ENCODE measurements at places on chromosomes 3 and 15.

DNA sequence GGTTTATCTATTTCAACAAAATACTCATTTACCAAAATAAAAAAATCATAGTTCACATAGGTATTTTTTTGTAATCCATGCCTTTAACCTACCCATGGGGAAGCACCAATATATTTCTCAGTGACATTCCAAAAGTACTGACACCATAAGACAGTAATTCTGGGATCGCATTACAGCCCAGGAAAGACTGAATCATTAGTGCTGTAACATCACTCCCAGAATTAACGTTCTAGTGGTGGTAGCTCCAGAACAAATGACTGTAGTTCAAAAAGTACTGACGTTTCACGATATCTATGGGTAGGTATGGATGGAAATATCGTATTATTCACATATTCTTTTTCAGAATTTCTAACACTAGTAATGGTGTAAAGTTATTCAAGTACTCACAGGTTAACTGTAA lies 54.3 kb upstream of the NEK10 start:
- no peak for DNase-seq

GRCh38 chr3:128367221-128367620 lies 99.5 kb downstream of the DNAJB8 start:
- DNase-seq, result no peak

- no peak for DNase-seq
Measured at GRCh38 chr15:65804252-65804931, 12.3 kb upstream of the DENND4A start.

- DNase-seq, result no peak
Measured at GRCh38 chr15:59178151-59178695, 28.4 kb upstream of the LDHAL6B start.

GRCh38 chr3:82353306-82354171 lies 592.1 kb upstream of the GBE1 start:
- no peak for DNase-seq

DNA sequence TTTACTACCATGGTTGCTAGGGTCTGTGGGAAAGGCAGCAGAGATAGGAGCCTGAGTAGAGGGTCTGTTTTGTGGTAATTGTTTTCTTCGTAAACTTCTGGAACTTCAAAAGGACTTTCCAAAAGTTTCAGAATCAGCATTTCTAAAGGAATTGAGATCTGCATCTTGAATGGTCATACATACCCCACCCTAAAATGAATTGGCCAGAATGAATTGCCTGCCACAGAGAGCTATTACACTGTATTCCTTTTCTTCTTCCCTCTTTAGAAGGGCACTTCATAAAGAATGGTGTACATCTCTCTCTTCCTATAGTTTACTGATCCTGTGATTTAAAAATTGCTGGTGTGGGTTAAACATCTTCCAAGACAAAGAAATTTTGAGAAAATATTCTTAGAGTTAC lies 525.7 kb downstream of the NLGN1 start:
- no peak for DNase-seq

- DNase-seq, result no peak
Measured at GRCh38 chr3:81199587-81199986, 561.9 kb downstream of the GBE1 start.

- no peak for DNase-seq
Measured at GRCh38 chr3:126124148-126124868, 40.4 kb upstream of the SLC41A3 start.

DNA sequence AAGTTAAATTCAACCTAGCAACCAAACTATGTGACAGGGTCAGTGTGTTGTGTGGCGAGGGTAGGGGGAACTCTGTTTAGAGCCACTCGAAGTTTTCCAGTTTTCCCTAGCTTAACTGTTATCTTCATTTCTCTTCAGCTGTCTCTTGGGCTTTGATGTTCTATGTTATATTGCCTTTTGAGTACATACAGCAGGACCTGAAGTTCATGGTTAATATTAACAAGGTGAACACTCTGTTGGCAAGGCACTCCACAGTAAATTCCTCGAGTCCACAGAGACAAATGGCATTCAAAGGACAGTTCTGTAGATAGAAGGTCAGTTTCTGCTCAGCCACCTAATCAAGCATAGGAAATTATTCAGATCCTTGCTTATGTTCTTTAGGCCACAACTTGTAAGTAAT lies 147.9 kb upstream of the DPH6 start:
- no peak for DNase-seq

- no peak for DNase-seq
Measured at GRCh38 chr3:139935866-139936817, 1.2 kb downstream of the CLSTN2 start.

DNA sequence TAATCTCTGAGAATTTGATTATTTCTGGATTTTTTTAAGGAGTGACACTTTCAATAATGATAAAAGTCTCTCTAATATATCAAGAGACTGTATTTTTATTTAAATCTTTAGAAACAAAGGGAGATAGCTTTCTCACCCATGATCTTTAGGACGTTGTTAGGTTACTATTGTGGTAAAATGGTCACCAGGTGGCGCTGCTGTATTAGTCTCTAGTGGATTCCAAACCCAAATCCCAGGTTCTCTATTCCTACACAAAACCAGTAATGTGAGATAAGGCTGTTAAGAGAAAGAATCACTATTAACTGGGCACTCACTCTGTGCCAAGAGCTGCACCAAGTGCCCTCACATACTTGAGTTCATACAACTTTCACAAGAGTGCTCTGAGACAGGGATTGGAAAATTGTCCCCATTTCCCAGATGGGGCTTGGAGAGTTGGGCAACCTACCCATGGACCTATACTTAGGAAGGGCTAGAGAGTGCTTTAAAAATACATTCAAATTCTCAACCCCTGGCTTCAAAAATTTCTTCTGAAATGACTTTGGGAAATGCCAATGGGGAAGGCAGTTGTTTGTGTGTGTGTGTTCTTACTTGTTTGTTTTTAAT lies 593.4 kb upstream of the TGFBR2 start:
- DNase-seq, result peak; percentile 15

DNA sequence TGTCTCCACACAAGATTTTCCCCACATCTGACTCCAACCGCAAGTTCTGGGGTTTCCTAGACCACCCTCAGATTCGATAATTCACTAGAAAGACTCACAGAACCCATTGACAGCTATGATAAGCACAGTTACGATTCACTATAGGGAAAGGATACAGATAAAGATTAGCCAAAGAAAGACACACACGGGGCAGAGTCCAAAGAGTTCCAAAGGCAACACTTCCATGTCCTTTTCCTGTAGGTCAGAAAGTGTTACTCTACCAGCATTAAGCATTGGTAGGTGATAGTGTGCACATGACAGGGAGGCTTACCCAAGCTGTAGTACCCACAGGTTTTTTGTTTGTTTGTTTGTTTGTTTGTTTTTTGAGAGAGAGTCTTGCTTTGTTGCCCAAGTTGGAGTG lies 48.1 kb downstream of the PHLDB2 start:
- no peak for DNase-seq

DNA sequence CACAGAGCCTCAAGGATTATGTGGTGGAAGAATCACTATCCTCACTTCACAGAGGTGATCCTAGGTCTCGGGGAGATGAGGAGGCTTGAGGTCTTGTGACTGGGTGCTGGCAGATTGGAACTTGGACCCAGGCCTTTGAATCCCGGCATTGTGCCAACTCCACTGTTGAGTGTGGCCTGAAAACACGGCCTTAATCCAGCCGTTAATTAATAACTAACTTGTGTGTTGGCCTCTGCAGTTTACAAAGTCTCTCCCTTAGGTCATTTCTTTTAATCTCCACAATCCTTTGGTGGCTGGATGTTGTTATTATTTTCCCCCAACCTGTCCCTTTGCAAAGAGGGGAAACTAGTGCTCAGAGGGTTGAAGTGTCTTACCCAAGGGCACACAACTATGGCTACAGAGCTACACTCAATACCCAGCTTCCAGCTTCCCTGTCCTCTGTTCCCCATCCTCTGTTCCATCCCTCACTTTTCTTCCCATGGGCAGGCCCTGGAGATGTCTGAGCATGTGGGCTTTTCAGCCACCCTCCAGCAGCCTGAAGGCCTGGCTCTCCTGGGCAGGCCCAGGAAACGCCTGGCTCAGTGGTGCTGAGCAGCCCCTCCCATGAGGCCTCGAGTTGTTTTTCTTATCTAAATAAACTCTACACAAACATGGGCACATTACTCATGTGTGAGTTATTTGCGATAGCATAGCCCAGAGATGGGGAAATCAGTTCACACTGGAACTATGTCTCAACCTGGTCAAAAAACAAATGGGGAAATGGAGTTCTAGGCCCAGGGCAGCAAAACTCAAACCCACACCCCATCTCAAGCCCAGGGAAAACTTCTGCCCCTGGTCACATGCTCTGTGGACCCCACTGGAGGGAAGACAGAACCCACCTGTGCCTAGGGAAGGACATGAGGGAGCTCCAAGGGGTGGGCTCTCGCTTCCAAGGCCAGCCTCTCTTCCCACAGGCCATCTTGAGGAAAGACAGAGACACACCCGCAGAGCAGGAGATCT lies 16.8 kb upstream of the SMAD3 start:
- no peak for DNase-seq

- DNase-seq, result no peak
Measured at GRCh38 chr15:90685591-90686434, 31.3 kb upstream of the BLM start.

DNA sequence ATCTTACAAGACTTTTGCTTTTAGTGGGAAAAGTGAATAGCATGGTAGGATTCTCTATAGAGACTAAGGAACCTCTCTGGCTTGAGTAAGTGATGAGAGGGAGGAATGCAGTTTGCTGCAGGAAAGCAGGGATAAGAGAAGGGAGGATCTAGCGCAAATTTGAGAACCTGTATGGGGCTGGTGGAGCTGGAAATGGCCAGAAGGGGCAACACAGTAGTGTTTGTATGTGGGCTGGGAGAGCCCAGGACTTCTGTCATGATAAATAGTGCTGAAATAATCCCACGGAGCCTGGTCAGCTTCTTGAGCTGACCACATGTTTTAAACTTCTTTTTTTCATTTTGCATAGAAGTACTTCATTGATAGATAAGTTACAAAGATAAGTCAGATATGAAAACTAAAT lies 11.2 kb upstream of the SHC4 start:
- no peak for DNase-seq

DNA sequence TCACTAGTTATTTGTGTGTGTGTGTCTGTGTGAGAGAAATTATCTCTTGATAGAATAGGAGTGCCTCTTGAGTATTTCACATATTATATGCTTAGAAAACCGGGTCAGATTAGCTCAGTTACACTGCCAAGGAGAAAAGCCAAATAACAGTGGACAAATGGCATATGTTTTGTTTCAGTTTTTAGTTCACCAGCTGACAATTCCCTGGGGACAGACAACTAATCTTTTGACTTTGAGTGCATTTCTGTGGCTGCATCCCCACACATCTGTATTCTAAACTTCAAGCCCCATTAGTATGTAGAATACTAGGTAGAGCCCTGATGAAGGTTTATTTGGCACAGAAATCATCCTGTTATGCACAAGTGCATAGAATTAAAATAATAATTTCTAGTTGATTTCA lies 227.7 kb upstream of the CNTN3 start:
- no peak for DNase-seq

GRCh38 chr3:127751163-127751621 lies 71.1 kb downstream of the MGLL start:
- DNase-seq, result no peak

DNA sequence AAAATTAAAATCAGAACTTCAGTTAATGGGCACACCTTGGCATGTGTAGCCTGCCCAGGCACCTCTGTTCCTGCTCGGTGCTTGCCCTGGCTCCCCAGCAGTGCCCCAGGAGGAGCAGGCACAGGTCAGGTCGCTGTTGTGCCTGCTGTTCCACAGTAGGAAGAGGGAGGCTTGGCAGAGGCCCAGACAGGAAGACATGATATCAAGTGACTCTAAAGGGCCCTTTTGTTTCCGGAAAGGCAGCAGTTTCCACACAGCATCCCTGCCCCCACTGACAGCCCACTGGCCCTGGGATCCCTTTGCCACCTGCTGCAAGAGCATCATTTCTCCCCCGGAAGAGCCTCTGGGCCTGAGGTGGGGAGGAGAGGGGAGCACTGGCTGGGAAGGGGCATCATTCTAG lies 40.5 kb upstream of the HES1 start:
- DNase-seq, result no peak

- DNase-seq, result no peak
Measured at GRCh38 chr15:25247407-25248038, 191.3 kb downstream of the UBE3A start.

GRCh38 chr3:195573611-195574496 lies 9.9 kb downstream of the APOD start:
- DNase-seq, result no peak

DNA sequence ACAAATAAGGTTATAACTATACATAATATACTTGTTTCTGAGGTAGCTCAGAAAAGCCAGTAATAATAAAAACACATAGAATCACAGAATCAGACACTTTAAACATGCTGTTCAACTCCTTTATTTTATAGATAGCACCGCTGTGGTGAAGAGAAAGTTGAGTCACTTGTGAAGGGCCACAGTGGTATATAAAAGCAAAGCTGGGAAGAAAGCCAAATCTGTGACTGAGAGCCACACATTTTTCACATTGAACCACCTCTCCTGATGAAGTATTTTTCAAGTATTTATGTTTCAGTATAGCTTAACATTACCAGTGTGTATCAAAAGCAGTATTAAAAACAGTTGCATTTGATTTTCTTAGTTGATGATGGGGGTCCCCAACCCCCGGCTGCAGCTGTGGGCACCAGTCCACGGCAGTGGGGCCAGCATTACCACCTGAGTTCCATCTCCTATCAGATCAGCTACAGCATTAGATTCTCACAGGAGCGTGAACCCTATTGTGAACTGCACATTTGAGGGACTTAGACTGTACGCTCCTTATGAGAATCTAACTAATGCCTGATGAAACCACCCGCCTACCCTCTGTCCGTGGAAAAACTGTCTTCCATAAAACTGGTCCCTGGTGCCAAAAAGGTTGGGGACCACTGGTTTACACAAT lies 46.2 kb downstream of the TBL1XR1 start:
- DNase-seq, result no peak

DNA sequence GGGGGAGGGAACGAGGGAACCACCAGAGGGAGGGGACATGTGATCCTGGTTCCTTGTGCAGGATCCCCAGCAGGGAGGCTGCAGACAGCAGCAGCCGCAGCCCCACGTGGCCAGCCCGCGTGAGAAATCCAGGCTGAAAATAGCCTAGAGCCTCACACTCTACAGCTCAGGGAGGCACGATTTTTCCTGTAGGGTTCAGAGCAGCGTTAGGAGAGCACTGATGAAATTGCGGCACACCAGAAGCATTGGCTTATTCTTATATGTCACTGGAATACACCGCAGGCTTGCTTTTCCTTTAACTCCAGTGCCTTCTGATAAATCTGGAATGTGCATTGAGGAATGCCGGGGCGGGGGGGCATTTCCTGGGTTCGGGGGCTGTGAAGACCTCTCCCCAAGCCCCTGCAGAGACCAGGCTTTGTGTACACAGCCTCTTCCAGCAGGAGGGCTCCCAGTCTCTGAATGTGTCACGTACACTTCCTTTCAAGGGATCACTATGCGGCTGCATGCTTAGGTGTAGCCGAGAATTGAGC lies 193.0 kb downstream of the ATP10A start:
- DNase-seq, result no peak

- DNase-seq, result no peak
Measured at GRCh38 chr15:86089422-86089821, 9.8 kb downstream of the AGBL1 start.

DNA sequence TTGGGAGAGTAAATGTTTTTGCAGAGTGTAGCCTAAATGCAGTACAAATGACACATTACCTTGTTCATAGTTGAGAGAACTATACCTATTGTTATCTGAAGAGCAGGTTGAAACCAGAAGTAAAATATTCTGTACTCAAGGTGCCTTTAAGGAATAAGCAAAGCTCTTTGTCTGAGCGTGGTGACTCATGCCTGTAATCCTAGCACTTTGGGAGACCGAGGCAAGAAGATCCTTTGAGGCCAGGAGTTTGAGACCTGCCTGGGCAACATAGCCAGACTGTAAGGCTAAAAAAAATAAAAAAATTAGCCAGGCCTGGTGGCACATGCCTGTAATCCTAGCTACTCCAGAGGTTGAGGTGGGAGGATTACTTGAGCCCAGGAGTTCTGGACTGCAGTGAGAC lies 2.2 kb upstream of the RNF13 start:
- no peak for DNase-seq

Data from stimulated activated CD8-positive, alpha-beta memory T cell treated with anti-CD3 and anti-CD28 coated beads, Interleukin-4, amount 100 ng/mL, for 4 hours (primary cell).